Stimulated activated CD8-positive, alpha-beta memory T cell treated with anti-CD3 and anti-CD28 coated beads, Interleukin-4, amount 100 ng/mL, for 4 hours (primary cell): ENCODE measurements at places on chromosomes 13 and 19.

DNA sequence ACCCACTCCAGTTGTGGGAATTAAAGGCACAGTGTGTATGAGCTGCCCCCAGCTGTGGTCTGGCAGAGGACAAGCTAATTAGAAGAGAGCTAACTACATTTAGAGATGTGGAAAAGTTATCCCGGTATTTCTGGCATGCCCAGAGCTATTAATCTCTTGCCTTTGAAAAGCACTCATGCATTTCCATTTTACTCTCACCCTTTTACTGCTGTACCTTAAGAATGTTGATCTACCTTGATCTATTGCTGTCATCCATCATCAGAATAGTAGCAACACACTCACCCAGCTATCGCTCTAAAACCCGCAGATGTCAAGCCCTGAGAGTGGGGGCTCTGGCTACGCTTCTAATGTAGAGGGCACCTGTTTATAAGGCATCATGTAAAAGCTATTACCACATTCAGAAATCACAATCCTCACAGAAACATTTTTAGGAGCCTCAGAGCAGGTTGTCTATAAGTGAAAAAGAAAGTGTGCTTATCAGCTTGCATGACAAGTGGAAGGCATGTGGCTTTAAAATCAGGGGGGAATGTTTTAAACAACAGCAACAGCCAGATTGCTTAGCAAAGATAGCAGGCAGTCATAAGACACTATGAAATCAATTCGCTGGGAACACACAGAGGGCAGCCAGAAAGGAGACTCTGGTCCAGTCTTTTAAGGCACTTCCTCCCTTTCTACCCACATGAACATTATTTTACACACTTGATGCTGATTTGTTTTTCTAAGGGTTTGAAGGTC lies 224.2 kb upstream of the IRS2 start:
- DNase-seq = no peak

DNA sequence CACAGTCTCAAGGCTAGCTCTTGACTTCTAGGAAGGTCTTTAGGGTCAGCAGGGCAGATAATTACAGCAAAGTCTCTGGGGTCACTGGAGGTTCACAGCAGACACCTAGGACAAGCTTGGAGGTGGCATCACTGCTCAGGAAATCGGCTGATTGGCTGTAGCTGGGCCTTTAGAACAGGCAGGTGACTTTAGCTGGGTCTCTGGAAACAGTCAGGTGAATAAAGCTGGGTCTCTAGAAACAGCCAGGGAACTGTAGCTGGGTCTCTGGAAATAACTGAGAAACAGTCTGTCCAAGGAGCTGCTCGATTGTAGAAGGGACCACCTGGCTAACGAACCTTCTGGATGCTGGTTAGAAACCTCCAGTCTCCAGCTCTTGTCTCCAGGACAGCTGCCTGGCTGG lies 10.0 kb downstream of the LAIR1 start:
- DNase-seq = no peak

DNA sequence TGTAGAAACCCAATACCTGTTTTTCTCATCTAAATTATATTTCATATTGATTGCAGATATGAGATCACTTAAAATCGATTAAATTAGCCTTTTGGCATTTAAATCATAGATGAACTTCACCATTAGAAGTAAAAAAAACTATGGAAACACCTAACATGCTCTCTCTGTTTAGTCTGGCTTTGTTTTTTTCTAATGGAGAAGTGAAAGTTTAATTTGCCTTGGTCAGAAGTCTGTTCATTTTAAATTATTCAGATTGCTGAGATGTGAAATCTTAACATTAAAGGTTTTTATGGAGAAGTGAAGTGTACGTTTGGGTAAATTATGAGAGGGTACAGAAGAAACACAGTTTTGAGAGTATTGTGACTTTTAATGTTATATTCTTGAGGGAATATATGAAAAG lies 6.7 kb downstream of the SUGT1 start:
- DNase-seq = no peak

GRCh38 chr19:33904681-33905080 lies 108.0 kb downstream of the KCTD15 start:
- DNase-seq = no peak

DNA sequence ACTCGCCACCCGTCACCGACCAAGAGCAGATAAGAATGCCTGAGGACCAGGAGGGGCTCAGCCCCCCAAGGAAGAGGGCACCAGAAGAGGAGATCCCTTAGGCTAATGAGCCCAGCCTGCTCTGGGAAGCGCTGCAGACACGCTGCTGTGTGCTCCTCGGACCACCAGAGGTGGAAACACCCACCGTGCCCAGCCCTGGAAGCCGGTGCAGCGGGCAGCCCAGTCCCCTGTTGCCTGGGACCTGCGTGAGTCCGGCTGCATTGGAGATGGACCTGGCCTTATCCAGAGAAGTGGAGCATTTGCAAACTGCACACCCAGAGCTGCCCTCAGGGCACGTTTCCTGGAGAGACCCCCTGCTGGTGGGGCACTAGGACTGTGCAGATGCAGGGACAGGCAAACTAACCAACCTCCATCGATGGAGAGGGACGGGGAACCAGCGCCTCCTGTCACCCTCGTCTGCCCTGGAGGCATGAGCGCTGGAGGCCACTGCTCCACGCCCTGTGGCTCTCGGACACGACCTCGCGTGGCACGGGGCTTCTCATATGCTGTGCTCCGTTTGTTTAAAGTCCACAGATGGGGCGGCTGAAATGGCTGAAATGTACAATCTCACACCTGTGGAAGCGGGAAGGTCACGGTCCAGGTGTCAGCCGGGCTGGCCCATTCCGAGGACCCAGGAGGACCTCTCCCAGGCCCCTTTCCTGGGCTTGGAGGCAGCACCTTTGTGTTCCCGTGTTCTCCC lies 153.9 kb downstream of the KDM4B start:
- DNase-seq = no peak

DNA sequence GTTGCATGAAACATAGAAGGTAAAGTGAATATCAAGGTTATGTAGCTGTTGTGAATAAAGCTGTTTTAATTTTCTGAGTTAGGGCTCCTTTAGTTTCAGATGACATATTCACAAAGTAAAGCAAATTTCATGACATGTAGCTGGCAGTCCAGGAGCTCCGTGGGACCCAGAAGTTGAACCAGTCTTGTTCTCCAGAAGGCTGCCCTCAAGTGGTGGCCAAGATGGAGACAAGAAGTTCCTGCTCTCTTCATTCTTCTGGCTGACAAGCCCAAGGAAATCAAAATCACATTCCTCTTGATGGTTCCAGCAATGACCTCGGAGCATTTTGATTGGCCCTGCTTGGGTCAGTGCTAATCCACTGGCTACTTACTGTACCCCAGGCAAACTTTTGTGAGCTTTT lies 128.7 kb downstream of the LIG4 start:
- DNase-seq = no peak

DNA sequence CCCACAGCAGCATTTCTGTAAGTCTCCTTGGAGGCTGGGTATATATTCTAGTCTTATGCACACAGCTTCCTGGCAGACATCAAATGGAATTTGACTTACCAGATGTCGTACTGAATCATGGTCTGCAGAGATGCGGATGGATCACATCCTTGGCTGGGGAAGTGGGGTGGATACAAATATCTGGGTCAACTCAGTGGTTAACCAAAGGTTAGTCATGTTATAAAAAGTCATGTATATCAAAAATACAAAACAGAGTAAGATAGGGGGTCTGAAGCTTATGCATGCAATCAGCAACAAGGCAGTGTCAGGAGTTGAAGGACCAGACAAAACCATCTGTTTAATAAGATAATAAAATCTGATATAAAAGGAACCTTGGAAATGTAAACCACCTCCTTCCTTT lies 61.9 kb downstream of the WASF3 start:
- no peak for DNase-seq

DNA sequence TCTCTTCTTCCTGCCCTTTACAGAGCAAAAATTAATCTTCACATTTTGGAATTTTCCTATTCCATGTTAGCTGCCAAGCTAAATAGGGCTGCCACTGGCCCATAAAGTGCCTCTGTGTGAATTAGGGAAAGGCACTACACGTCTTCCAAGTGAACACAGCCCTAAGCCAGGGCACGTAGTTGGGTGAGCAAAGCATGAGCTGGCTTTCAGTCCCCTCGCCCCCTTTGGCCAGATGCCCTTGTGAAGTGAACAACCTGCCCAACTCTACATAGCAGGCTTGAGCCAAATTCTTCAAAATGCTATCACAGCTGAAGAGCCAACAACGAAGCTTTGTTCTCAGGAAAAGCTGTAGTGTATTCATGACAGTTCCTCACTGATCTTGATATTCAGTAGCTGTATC lies 213.1 kb downstream of the OXGR1 start:
- DNase-seq = no peak

GRCh38 chr19:5057860-5058259 lies 88.9 kb downstream of the KDM4B start:
- no peak for DNase-seq
